Stimulated activated CD4-positive, alpha-beta T cell treated with anti-CD3 and anti-CD28 coated beads, Interleukin-1b, Interleukin-23, amount 100 ng/mL, for 1 hour (primary cell): ENCODE measurements at places on chromosomes 2 and 18.

GRCh38 chr18:9839853-9840252 is 45.9 kb upstream of the TXNDC2 start:
- DNase-seq = no peak

- no peak for DNase-seq
Observed at GRCh38 chr2:157415591-157416101, 28.2 kb downstream of the CYTIP start.

DNA sequence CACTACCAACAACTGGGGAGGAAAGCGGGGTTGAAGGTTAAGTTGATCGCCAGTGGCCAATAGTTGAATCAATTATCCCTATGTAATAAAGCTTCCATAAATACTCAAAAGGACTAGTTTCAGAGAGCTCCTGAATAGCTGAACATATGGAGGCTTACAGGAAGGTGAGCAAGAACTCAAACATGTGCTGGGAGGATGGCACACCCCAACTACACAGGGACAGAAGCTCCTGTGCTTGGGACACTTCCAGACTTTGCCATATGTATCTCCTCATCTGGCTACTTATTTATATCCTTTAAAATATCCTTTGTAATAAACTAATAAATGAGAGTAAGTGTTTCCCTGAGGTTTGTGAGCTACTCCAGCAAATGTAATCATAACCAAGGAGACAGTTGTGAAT is 115.7 kb downstream of the HNMT start:
- no peak for DNase-seq

GRCh38 chr2:60964651-60965498 is 52.6 kb upstream of the PEX13 start:
- DNase-seq = no peak

- no peak for DNase-seq
Observed at GRCh38 chr2:195411219-195411687, 245.8 kb upstream of the SLC39A10 start.

DNA sequence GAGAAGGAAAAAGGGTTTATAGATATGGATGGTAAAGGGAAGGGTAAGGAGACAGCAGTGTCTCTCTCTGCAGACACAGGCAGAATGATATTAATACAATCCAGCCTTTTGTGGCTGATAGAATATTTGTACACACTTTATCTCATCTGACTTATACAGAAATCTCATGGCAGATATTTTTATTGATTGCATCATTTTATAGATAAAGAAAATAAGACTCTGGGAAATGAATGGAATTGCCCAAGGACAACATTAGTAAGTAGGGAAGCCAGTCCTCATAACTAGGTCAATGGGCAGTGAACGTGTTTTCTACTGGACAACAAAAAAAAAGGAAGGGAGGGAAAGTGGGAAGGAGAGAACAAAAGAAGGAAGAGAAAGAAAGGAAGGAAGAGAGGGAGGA is 236.4 kb upstream of the EPHA4 start:
- DNase-seq = no peak

DNA sequence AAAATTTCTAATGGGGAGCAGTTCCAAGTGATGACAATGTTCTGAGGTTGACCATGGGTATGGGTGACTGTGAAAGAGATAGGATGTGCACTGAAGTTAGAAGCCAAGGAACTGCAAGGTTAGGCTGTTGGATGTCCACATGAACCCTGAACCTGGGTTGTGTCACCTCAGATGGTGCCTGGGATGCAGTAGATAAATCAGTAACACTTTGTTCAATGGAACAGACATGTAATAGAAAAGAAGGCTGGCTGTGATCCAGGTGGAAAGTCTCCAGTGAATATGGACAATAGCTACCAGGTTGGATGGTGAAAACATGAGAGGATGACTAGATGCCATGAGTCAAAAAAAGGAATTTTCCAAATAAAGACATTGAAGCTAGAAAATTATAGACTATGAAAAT is 131.4 kb downstream of the TRABD2A start:
- DNase-seq = no peak

GRCh38 chr2:36561237-36561944 is 36.6 kb downstream of the FEZ2 start:
- no peak for DNase-seq

- DNase-seq = no peak
Observed at GRCh38 chr2:15359716-15360531, 201.2 kb downstream of the NBAS start.

DNA sequence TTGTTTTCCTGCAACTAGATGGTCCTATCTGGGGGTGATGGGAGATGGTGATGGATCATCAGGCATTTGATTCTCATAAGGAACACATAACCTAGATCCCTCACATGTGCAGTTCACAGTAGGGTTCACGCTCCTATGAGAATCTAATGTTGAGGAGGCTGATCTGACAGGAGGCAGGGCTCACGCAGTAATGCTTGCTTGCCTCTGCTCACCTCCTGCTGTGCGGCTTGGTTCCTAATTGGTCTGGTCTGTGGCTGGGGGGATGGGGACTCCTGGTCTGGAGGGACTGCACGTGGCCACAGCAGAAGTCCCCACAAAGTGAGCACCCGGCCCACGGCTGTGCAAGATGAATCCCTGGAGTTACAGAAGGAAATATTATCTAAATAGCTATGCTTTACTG is 11.3 kb downstream of the MC5R start:
- no peak for DNase-seq

GRCh38 chr18:14947482-14948162 is 199.7 kb downstream of the ANKRD30B start:
- DNase-seq = no peak

DNA sequence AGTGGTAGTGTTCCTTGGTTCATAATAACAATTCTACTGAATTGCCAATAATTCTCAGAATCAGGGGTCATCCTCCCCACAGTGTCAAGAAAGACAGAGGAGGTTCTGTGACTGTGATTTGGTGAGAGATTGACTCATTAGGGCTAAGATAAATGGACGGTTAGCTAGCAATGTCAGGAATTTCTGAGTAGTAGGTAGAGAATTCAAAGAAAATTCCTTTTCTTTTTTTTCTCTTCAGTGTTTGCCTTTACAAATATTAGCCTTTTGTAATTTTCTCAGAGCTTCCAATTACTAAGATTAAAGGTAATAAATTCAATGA is 16.8 kb upstream of the CRIM1 start:
- no peak for DNase-seq

DNA sequence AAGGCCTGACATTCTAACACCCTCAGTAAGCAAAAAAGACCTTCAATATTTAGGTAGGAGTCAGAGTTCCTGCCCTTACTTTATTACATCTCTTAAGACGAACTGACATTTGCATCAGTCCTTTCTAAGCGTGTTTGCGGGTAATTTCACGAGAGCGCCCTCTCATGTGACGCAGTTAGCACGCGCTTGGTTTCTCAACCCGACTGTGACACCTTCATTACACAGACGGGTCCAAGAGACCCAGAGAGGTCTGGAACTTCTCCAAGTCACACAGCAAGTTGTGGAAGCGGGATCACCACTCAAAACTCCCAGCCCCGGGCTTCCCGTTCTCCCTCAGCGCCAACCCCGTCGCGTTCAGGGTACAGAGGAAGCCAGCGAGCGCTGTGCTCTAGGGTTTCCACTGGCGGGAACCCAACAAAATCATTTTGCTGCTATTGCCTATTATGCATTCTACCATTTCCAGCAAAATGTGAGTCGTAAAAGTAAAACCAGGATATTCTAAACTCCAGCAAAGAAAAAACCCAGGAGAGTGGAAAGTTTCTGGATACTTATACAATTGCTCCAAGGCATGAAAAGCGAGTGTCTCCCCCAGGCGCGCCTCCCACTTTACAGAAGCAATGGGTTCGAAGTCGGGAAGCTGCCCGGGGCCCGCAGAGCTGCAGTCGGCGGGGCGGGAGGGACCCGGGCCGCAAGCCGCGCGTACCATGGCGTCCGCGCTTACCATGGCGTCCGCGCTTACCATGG is 601 bp downstream of the ENOSF1 start:
- peak; percentile 38 for DNase-seq

GRCh38 chr2:30666266-30666874 is 140.9 kb downstream of the CAPN13 start:
- no peak for DNase-seq

GRCh38 chr2:152426801-152427200 is 91.8 kb downstream of the FMNL2 start:
- no peak for DNase-seq

- DNase-seq = no peak
Observed at GRCh38 chr2:238045575-238045974, 15.2 kb upstream of the SCLY start.

DNA sequence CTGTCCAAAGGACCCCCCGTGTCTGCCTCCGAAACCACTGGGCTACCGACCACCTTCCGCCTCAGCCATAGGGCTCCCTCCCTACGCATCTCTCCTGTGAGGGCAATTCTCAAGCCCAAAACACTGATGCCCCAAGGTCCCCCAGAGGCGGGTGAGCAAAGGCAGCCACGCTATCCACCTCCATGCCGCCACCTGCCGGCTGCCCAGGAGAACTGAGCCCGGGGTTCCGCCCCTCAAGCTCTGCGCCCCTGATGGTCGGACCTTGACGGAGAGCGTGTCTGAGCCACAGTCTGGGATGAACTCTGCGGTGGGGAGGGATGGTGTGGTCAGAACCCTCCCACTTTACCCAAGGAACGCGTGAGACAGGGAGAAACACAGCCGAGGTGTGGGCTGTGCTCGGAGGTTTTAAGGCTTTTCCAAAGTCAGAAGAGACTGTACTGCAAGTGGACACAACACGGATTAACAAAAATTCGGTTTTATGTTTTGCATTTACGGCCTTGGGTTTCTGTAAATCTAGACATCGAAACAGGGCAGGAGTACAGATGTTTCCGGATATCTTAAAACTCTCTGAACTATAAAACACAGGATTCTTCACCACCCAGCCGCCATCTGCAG is 114.1 kb downstream of the ZNF516 start:
- no peak for DNase-seq

DNA sequence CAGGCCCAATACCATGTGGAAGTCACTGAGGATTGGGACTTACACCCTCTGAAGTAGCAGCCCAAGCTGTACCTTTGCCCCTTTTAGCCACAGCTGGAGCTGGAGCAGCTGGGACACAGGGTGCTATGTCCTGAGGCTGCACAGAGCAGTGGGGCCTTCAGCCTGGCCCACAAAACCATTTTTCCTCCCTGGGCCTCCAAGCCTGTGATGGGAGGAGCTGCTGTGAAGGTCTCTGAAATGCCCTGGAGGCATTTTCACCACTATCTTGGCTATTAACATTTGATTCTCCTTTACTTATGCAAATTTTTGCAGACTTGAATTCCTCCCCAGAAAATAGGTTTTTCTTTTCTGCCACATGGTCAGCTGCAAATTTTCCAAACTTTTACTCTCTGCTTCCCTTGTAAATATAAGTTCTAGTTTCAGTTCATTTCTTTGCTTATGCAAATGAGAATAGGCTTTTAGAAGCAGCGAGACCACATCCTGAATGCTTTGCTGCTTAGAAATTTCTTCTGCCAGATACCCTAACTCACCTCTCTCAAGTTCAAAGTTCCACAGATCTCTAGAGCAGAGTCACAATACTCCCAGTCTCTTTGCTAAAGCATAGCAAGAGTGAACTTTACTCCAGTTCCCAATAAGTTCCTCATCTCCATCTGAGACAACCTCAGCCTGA is 213.8 kb upstream of the MGAT5 start:
- DNase-seq = no peak

DNA sequence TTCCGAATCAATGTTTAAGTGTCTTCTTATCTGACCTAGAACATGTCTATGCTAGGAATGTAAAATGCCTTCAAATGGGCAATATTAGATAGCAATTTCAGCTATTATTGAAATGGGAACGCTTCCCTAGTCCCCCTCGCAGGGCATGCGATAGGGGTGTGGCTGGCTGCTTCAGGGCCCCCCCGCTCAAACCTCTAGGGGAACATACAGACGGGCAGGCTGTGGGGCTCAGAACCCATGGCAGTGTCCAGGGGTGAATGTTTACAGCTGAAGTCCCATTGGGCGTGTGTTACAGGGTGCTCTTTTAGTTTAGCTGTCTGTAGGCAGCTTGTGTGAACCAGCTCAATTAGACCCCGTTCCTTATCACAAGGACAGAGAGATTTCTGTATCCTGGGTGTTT is 315.9 kb downstream of the DSEL start:
- no peak for DNase-seq

GRCh38 chr2:7053650-7054265 is 136.5 kb downstream of the RNF144A start:
- no peak for DNase-seq
